NAMALWA (cell line): ENCODE measurements at places on chromosomes 2 and 18.
A peak's percentile ranks its signal among the peaks of the same experiment; 100 is the strongest.

DNA sequence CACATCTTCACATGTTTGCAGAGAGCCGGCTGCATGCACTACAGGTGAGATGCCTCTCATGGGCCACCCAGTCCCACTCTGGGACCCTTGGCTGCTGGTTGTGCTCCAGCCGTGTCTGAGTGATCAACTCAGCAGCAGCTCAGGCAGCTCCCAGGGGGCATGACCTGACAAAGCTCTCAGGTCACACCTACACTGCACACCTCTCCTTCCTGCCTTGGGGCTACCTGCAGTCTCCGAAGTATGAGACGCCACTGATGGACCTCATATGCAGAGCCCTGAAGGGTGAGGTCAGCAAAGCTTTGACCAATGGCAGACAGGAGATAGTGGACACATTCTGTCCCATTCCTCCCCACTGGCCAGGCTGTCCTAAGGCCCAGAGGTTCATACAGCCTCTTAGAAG is 51.4 kb downstream of the LBH start:
- no peak for DNase-seq

DNA sequence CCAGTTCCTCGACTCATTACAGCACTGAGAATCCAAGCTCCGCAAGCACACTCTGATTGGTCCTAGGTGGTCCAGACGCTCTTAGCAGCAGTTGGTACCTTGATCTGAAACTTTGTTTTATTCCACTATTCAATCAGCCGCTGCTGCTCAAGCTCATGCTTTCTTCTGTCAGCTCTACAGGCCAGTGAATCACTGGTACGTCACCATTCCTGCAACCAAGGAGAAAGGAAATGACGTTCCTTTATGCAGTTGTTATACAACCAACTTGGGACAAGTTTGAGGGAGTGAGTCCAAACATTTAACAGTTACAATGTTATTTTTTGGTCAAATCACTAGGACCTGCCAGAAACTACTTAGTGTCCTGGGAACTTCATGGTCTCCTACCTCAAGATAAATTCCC is 398.8 kb upstream of the TMEFF2 start:
- DNase-seq: no peak

DNA sequence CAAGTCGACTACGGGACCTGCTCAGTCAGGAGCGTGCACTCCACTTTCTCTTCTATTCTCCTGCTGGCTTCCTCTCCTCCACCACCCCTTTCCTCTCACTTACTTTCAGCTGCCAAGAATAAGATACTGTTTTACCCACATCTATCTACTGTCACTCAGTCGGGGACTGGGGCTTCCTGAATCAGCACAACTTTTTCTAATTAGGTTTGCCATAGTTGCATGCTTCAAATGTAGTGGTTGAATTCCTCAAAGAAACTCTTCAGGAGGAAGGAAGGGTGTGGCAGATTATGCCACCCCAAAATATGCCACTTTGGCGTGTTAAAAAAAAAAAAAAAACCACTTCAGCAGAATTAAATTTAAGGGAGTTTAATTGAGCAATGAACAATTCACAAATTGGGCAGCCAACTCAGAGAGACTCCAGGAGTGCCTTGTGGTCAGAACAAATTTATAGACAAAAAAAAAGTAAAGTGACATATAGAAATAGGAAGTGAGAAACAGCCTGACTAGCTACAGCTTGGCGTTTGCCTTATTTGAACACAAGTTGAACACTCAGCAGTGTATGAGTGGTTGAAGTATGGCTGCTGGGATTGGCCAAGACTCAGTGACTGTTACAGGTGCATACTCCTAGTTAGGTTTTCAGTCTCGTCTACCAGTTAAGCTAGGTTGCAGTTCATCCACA is 32.5 kb upstream of the RMDN2 start:
- peak; percentile 44 for DNase-seq

DNA sequence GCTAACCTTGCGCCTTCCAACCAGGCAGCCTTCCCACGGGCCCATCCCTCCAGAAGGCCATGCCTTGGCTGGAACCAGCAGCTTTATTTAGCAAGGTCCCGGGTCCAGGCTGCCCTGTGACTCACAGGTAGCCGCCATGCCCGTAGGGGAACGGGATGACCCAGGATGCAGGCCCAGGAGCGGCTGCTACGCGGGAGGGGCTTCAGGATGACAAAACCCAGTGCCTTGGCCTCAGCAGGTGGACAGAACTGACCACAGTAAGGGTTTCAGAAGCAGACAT is 63.3 kb downstream of the RTP5 start:
- no peak for DNase-seq

GRCh38 chr2:223727562-223727961 is 109.8 kb downstream of the AP1S3 start:
- peak; percentile 73 for DNase-seq

GRCh38 chr18:10524507-10525370 is 1.1 kb upstream of the NAPG start:
- peak; percentile 31 for DNase-seq

DNA sequence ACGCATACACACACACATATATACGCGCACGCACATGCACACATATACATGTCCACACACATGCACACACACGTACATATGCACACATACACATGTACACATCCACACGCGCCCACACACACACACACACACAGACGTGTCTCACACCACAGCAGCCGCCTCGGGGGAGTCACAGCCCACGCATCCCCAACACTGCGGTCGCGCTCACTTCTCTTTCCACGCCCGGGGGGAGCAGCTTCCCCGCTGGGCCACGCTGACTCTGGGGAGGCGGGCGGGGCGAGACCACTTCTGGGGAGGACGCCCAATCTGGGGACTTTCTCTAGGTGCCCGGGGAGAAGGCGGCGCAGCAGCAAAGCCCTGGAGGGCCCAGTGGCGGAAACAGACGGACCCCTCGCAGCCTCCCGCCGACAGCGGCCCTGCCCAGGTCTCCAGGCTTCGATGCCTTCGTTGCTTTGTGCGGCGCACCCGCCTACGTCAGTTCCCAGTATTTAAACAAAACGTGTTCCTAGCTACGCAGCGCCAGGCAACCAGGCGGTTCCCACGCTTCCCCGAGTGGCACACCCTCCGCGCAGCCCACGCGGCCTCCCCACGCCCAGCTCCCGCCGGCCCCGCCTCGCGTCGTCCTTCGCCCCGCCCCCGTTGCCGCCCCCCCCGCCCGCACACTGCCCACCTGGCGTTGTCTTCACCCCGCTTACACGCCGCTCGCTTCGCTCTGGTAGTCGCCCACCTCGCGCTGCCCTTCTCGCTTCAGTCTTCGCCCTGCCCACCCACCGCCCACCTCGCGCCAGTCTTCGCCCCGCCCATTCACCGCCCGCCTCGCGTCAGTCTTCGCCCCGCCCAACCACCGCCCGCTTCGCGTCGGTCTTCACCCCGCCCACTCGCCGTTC is 810 bp upstream of the RBFA start:
- peak; percentile 96 for DNase-seq

- no peak for DNase-seq
These were observed 237.6 kb downstream of the TFCP2L1 start for GRCh38 chr2:121047383-121047782.

- DNase-seq: no peak
These were observed 178.5 kb upstream of the TMEFF2 start for GRCh38 chr2:192373221-192373620.

GRCh38 chr18:42181474-42181873 is 226.4 kb downstream of the PIK3C3 start:
- DNase-seq: no peak

DNA sequence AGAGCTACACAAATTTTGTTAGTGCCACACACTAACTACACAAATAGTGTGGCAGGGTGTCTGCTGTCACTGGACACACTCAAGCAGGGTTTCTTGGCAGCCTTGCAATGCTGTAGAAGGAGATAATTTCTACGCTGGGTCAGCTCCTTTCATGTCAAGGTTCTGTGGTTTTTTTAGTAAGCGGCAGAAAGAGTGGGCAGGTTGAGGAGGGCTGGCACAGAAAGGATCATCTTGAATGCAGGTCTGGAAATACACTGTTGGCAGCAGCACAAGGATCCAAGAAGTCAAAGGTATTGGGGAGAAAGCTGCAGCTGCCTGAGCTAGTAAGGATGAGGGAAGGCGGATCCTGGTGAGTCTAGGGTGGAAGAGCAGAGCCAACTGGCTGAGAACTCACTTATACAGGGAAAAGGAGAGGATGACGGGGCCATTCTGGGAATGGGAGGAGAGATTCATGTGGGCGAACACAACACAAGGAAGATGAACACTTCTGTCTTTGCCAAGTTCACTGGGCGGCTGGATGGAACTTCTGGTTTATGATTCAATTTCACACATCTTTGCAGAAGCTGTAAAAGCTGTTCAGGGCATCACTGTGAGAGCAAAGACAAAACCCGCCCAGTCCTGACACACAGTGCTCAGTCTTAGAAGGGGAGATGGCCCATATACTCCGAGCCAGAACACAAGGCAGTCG is 16.9 kb upstream of the CYRIA start:
- DNase-seq: no peak
